Heart right ventricle (tissue), 16 donors: ENCODE measurements at places on chromosomes 13 and 19.

GRCh38 chr19:47663911-47664771 is 49.1 kb upstream of the EHD2 start:
- no peak for DNase-seq

DNA sequence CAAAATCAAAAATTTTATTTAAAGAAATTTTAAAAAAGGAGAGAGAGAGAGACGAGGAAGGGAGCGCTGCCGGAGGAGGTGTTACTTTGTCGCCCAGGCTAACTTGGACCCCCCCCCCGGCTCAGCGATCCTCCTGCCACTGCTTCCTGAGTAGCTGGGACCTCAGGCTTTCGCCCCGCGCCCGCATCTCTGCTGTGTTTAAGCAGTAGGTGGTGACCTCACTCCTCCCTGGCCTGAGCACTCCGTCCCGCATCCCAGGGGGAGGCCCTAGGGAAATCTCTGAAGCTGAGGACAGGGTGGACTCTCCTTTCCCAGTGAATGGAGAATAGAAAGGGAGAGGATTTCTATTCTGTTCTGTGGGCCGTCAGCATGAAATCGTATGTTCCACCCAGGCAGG is 485 bp upstream of the ZNF845 start:
- DNase-seq = peak; percentile 48

GRCh38 chr19:7924241-7924640 is 1.7 kb downstream of the CTXN1 start:
- no peak for DNase-seq

GRCh38 chr19:54287456-54287855 is 6.5 kb upstream of the LILRB2 start:
- DNase-seq = no peak

GRCh38 chr19:49766930-49767299 is at the start of gene AP2A1:
Gene AP2A1, plus strand, starts transcription at chr19:49767001. Its CDS starts 133 bp downstream, at chr19:49767134.
- no peak for DNase-seq

DNA sequence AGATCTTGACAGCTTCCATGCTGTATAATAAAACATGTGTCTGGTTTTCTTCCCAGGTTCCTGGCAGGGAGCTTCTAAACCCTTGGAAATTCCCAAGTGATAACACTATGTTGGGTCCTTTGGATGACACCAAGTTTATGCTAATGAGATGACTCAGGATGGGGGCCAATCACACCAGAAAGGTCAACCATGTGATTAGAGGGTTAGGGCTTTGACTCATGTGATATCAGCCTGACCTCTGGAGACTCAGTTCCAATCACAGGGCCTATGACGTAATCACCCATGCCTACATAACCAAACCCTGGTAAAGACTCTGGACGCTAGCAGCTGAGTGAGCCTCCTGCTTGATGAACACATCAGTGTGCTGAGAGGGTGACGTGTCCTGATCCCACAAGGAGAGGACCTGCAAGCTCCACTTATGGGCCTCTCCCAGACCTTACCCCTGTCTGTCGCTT is 203.6 kb downstream of the DCLK1 start:
- DNase-seq = no peak

- DNase-seq = no peak
Observed at GRCh38 chr13:91725646-91726045, 327.2 kb downstream of the GPC5 start.

GRCh38 chr13:66576381-66576780 is 653.8 kb downstream of the PCDH9 start:
- DNase-seq = no peak

DNA sequence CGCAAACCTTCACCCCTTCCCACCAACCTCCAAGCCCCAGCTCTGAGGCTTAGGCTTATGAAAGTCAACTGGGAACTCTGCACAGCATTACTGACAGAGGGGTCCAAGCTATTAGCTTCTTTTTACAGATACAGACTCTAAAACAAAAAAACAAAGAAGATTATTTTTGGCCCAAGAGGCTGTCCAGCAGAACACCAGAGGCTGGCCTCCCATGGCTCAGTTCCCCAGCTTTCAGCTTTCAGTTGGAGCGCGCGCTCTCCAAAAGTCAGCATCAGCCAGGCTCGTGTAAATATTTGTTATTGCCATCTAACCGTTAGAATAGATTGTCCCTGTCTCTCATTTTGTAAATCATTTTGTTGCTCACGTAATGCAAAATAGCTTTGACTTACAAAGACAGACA is 58.4 kb downstream of the ZIC5 start:
- no peak for DNase-seq

DNA sequence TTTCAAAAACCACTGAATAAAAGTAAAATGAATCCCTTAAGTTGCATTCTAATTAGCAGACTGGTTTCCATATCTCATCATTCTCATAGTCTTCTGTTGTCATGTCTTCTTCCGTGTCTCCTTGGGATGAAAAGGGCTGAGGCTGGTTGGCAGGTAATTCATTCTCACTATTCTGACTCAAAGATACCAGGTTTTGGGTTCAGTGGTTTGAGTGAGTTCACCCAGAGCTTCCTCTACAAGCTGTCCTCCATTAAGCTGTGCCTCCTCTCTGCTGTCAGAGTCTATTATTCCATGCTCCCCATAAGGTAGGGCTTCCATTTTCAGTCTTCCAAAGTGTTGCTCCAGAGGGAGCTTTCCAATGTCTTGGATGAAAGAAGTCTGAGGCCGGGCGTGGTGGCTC is 68.3 kb downstream of the FNDC3A start:
- no peak for DNase-seq

- DNase-seq = peak; percentile 31
Observed at GRCh38 chr13:22194106-22194805, 523.4 kb downstream of the FGF9 start.

- no peak for DNase-seq
Observed at GRCh38 chr19:2039089-2039958, 11.7 kb downstream of the MKNK2 start.

DNA sequence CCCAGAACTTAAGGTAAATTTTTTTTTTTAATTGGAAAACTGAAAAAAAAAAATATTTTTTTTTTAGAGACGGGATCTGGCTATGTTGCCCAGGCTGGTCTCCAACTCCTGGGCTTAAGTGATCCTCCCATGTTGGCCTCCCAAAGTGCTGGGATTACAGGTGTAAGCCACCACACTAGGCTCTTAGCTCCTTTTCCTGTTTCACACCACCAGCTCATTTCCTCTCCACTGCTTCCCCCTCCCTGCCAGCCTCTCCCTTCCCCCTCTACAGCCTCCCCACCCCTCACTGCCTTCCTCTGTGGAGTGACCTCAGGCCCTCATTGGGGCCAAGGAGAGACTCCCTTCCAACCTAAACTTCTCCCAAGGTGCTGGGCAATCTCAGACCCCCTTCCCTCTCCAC is 4.2 kb upstream of the GIPR start:
- DNase-seq = no peak

GRCh38 chr13:51041126-51041525 is 69.9 kb downstream of the C13orf42 start:
- DNase-seq = no peak

DNA sequence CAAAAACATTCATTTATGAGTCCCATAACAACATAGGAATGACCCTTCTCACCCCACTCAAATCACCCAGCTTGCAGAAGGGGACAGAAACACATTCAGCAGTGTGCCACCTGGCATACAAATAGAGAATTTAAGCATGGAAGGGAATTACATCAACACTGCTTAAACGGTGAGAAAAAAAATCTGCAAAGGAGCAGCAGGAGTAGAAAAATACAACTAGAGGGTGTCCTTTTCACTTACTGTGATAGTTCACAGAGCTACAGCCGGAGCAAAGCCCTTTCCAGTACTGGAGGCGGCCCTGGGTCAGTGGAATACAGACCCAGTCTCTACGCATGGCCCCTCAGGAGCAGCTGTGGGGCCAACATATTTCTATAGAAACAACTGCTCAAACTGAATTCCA is 764.3 kb upstream of the ARGLU1 start:
- DNase-seq = no peak

GRCh38 chr19:4370418-4371041 is 27.2 kb downstream of the MPND start:
- no peak for DNase-seq

GRCh38 chr13:41668130-41668757 is 210.9 kb downstream of the RGCC start:
- DNase-seq = peak; percentile 74

DNA sequence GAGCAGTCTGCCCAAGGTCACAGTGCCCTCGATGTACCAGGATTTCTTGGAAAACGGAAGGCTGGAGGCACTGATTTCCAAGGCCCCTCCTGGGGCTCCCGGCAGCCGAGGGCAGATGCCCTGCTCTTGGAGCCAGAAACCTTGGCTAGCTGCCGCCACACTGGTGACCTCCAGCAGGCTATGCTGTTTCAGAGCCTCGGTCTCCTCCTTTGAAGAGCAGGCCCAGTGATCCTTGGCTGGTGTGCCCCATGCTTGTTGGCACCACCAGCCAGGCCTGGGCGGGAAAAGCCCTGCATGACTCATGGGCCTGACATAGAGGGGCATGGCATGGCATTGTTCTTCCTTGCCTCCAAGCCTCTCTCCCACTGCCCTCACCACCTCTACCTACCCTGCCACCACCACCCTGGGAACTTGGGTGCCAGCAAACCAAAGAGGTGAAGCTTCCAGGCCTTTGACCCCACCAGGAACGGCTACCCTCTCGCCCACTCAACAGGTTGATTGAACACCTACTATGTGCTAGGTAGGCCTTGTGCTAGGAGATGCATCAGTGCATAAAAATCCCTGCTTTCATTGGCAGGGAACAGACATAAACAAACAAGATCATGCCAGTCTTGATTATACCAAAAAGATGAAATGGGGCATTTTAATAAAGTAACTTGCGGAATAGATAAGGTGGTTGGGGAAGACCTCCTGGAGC is 1.6 kb upstream of the CLEC11A start:
- no peak for DNase-seq

- peak; percentile 76 for DNase-seq
Observed at GRCh38 chr19:56765137-56765536, 75.4 kb downstream of the PEG3 start.

GRCh38 chr19:47097396-47098201 is 16.0 kb downstream of the ZC3H4 start:
- peak; percentile 40 for DNase-seq

DNA sequence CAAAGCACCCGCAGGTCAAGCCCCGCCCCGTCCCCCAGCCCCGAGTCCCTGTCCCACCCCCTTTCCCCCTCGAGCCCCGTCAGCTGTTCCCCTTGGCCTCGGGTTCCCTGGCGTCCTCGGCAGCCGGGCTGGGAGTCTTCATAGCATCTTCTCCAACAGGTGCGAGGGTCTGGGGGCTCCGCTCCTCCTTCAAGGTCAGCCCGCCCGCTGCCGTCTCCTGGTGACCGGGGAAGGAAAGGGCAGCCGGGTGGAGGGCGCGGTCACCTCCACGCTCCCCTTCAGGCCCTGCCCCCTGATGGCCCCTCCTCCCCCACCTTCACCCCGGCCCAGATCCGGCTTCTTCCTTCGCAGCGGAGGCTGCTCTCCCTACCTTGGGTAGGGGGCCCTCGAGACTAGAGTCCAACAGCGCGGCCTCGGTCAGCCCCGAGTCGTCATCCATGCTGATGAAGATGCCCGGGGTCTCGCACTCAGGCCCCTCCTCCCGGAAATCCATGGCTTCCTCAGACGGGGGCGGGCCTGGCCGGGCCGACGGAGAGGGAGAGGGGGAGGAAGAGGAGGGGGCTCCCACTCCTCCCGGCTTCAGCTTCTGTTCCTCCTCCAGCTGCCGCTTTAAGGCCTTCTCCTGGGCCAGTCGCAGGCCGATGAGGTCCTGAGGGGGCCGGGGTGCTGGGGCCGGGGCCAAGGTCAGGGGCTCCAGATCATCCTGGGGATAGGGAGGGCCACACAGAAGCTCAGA is 541 bp upstream of the RSPH6A start:
- no peak for DNase-seq

DNA sequence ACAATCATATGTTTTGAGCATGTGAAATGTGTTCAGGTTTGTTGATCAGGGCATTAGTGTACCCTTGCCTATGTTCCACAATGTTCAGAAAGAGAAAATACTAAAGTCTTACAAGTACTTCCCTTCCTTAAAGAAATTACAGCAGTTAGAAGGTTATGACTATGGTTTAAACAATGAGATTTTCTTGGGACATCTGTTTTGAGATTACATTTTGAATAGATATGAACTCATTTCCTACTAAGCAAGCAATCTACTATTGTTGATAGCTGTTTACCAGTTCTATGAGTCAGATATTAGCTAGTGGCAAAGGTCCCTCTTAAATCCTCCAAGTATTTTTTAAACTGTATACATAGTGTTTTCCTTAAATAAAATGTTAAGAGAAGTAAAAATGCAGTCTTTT is 241.3 kb downstream of the DACH1 start:
- DNase-seq = no peak

- no peak for DNase-seq
Observed at GRCh38 chr13:113577881-113578435, 6.6 kb upstream of the TFDP1 start.

DNA sequence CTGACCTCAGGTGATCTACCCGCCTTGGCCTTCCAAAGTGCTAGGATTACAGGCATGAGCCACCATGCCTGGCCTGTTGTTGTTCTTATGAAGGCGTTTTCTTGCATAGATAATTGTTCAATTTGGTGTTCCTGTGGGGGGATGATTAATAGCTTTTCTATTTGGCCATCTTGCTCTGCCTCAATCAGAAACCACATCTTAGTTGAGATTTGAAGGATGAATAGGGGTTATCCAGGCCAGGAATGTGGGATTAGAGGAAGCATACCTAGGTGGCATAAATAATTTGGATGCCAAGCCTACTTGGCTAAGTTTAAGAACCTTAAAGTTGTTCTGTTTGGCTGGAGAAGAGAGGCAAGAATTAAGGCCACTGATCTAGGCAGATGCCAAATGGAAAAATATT is 44.4 kb downstream of the CCNA1 start:
- no peak for DNase-seq

DNA sequence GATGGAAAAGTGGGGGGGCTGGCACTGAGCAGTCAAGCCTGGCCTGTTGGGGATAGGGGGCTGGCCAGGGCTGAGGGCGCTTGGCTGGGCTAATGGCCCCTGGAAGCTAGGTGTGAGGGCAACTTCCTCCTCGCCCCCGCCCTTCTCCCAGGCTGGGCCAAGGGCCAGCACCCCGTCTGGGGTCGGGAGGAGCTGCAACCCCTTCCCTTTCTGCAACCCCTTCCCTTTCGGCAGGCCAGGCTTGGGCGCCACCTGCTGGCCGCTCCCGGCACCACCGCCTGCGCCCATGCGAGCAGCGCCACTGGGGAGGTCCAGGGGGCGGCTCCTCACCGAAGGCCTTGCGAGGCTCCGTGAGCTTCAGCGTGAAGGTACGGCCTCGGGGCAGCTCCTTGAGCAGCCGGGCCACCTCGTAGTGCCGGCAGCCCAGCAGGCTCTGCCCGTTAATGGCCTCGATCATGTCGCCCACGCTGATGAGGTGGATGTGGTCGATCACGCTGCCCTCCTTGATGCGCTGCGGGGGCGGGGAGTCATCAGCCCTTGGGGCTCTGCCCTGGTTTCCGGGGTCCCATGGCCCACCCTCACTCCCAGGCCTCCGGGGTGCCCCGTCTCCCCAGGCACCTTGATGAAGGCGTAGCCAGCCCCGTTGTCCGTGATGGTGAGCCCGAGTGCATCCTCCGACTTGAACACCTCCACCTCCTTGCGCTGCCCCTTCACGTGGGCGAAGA is 5.0 kb upstream of the PTGER1 start:
- DNase-seq = peak; percentile 56
